ENCODE measurements at places on chromosomes 13 and 19.

GRCh38 chr13:92806215-92806614 is 420.4 kb upstream of the GPC6 start:
- DNase-seq: no peak

DNA sequence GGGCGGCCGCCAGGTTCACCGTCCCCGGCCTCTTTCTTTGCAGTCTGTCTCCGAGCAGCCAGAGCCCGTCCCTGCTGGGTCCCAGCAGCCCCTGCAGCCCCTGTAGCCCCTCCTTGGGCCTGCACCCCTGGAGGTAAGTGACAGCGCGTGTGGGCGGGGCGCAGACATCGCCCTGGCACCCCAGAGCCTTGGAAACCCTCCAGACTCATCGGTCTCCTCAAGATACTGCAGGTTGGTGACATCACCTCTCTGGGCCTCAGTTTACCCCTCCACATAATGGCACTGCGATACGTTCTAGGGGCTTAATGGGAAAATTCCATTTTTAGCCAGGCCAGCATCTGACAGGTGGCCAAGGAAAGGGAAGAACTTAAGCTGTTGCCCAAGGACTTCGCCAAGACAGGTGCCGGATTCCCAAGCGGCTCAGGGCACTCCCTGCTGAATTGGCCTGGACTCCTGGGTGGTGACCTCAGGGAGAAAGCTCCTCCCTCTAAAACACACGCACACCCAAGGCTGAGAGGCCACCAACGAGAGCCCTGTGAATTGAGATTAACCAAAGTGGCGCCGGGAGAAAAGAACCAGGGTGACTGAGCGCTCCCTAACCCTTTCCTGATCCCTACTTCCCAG is 13.1 kb downstream of the MAST3 start:
- no peak for DNase-seq

- DNase-seq: no peak
These were observed 210.6 kb upstream of the NBEA start for GRCh38 chr13:34731486-34731885.

DNA sequence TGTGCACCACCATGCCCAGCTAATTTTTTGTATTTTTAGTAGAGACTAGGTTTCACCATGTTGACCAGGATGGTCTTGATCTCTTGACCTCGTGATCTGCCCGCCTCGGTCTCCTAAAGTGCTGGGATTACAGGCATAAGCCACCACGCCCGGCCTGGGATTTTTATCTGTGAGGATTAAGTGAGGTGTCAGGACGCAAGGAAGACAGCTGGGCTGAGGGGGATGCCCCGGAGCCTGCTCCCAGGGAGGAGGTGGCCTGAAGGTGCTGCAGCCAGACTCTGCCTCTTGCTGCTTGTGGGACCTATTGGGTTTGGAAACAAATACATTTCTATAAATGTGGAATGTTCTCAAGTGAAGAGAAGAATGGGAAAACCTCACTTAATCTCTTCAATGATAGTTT is 131.6 kb downstream of the OLFM4 start:
- DNase-seq: no peak

DNA sequence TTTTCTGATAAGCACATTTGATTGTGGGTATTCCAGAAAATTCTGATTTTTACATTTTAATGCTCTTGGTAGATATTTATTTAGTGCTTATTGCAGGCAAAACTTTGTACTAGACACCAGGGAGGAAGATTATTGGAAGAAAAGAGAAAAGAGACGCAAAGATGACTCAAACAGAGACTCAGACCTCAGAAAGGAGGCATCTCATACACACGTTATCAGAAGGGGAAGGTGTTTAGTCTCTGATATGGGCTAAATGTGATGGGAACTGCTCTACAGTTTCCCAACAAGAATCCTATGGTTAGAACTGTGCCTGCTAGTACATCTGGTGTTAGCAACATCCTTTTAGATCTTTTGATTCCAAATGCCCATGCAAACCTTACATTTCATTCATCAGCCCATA is 245.6 kb downstream of the KLF5 start:
- DNase-seq: no peak

GRCh38 chr13:111339366-111340143 is 19.1 kb downstream of the TEX29 start:
- DNase-seq: no peak

- DNase-seq: no peak
These were observed 4.1 kb upstream of the C1QTNF9B start for GRCh38 chr13:23901365-23901764.

DNA sequence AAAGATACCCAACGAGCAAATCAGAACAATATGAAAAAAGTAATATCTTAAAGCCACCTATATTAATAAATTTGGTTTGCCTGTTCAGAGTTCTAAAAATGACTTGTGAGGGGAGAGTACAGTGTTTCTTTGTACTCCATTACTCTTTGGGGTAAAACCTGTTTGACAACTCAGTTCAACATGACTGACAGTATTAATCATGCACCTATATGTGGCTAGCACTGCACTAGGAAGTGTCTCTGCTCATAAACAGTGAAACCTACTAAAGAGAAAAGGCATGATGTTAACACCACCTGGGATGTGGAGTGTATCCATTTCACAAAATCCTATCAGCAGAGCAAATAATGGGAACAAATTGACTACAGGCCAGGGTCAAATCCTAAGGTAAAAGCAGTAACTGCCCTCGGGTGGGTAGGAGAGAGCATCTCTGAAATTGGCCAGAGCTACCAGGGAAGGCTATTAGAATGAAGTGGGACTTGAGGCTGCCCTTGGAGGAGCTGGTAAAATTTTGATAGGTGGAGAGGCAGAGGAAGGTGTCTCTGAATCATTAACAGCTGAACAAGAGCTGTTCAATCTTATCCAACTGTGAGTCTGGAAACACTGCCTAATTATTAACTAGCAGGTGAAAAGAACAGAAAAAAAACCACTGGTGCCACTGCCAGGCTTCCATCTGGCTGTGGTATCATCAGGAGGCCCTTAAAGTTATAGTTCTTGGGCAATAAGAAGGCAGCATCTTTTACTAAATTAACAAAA is 365.1 kb downstream of the DNAJC15 start:
- no peak for DNase-seq

DNA sequence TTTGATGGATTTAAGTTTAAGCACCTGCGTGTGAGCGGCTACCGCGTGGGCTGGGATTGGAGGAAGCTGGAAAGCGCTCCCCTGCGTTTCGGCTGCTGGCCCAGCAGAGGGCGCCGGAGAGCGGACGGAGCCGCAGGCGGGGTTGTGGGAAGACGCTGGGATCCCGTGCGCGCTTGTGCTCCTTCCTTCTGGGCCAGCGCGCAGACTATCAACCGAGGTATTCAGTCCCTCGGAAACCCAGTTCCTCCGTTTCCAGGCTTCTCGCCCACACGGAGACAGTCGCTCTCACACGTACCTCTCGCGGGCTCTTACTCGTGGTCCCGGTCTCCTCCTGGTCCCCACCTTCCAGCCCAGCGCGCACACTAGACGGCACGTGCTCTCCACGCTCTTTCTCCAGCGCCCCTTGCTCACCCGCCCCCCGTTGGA is 28.8 kb downstream of the EPN1 start:
- DNase-seq: peak; percentile 64

DNA sequence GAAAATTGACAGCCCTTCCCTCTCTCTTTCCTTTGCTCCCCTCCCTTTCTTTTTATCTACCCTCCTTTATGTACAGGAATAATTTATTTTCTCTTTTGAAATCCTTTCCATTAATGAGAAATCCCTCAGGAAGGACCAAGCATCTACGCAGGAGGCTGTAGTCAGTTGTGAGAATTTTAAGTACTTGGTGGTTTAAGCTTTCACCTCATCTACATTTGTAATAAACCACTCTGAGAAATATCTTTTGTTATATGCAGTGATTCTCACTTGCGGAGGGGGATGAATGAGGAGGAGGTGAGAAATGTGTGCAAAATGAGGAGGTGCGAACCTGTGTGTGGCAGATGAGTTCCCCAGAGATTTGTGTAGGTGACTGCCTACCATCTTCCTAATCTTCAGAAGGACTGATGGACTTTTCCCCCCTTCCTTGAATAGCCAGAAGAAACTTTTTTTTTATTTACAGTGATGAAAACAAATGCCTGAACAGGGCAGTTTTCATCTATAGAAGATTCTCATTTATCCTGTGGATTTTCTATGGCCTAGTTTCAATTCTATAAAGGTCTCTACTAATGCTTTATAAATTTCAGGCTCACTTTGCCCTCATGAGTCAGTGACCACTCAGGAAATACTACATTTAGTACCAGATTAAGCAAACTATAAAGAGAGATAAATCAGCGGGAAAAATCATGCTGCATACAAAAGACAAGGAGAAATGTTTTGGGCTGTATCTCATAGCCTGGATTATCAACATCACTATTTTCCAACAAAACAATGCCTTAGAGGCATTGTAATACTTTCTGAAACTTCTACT is 118.3 kb downstream of the LHFPL6 start:
- DNase-seq: no peak

Measured in Right ventricle myocardium superior (tissue), 1 donor.